Right lobe of liver (tissue), 6 donors: ENCODE measurements at places on chromosomes 6 and 20.

- no peak for DNase-seq
Measured at GRCh38 chr6:108355120-108355519, 60.3 kb downstream of the AFG1L start.

DNA sequence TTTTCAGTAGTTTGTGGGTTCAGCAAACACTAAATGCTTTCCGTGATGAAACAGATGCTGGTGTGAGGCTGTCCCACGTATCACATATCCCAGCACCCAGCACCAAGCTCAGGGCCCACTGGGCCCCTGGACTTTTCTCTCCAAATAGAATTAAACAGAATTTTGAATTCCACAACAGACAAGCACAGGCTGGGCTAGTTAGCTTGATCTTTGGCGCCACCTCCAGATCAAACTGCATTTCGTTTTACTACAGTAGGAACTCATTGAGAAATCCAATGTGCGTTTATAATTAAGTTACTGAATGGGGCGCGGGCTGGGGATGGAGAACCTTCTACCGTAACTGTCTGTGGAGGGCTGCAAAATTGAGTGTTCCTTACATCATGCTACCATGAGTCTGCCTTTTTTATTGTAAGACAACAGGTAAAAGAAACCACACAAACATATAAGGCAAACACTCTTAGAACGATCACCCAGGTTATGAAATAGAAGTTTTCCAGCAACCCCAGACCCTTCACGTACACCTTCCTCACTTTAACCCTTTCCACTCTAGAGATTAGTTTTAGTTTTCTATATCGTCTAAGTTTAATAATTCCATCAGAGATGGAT, 107.8 kb downstream of the ZFP64 start:
- no peak for DNase-seq

- DNase-seq, result no peak
Measured at GRCh38 chr20:14877301-14878028, 540.1 kb upstream of the FLRT3 start.

- DNase-seq, result no peak
Measured at GRCh38 chr6:14086701-14087100, 30.9 kb upstream of the CD83 start.

DNA sequence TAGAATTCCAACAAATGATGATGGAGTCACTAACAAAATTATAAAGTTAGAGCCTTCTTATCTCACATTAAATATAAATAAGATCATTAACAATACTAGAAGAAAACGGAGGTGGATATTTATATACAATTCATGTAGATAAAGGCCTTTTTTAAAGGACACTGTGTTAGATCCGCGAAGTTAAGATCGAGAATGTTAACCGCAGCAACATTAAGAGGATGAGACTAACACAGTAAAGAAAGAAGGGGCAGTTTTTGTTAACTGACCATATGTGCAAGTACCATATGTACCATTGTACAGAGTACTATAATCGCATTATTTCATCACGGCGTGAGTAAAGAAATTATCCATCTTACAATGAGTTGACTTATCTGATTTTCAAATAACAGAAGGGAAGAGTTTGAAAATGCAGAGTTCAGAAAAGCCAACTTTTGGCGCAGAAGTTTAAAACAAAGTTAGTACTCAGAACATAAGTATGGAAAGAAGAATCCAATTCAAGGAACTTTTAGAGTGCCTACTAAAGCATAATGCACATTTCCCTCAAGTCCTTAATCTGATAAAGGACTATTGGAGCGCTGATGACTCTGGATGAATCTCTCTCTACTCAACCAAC, 1.4 kb downstream of the FBXL4 start:
- DNase-seq, result no peak

- DNase-seq, result no peak
Measured at GRCh38 chr6:41273714-41274113, 12.8 kb downstream of the TREM1 start.

GRCh38 chr6:161434350-161434749, 160.5 kb upstream of the AGPAT4 start:
- DNase-seq, result no peak

GRCh38 chr6:136967876-136968752, 46.0 kb downstream of the SLC35D3 start:
- peak; percentile 65 for DNase-seq

DNA sequence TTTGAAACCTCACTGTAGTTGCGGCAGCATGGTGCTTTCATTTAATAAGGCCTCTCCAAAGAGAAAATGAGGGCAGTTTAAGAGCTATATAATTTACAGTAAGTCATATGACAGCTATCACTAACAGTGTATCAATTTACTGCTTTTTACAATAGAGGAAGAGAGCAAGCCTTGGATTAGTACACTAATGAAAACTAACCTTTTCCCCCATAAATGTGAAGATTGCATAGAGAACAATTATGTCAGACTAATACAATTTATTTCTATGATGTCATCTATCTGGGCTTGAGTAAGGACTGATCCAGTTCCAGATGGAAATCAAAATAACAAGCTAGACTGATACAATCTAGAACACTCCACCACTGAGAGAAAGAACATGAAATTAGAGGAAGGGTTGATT, 78.1 kb upstream of the FAM83B start:
- no peak for DNase-seq

DNA sequence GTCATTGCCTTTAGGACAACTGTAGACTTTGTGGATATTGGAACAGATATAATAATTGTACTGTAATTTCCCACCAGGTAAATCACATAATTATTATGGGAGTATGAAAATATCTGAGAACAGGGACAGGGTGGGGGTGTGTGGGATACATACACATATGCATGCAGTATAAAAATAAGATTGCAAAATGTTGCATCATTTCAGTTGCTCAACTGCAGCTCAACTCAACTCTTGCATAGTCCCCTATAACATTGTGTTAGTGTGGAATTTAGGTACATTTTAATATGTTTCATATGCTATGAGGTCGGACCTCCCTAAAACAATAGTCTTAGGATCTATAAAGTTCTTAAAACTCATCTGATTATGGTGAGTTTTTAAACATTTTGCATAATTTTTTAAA, 275.0 kb upstream of the FLRT3 start:
- DNase-seq, result no peak

GRCh38 chr20:57576617-57577550, 16.0 kb downstream of the PCK1 start:
- DNase-seq, result no peak

- DNase-seq, result peak; percentile 75
Measured at GRCh38 chr20:46011631-46012482, 3.1 kb downstream of the MMP9 start.

- no peak for DNase-seq
Measured at GRCh38 chr6:131682442-131682841, 18.8 kb downstream of the OR2A4 start.

DNA sequence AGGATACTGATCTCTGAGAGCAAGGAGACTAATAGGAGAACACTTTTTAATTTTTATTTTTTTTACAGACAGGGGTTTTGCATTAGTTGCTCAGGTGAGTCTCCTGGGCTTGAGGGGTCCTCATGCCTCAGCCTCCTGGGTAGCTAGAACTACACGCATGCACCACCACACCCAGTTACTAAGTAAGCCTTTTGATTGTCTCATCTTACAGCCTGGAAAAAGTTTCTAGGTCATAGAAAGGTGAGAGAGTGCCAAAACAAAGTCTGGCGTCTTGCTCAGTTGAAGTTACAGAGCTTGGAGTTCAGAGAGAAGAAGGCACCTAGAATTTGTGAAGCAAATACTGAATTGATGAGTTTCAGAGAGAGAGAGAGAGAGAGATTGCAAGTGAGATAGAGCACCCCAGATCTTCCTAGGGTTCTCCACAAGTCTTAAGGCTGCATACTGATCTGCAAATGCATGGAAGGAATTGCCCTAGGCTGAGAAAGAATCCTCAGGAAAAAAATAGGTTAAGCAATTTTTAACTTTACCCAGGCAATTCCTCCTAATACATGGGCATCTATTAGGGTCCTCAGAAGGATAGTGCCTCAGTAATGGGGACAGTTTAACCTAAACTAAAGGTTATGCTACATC, 37.6 kb upstream of the PHIP start:
- no peak for DNase-seq

DNA sequence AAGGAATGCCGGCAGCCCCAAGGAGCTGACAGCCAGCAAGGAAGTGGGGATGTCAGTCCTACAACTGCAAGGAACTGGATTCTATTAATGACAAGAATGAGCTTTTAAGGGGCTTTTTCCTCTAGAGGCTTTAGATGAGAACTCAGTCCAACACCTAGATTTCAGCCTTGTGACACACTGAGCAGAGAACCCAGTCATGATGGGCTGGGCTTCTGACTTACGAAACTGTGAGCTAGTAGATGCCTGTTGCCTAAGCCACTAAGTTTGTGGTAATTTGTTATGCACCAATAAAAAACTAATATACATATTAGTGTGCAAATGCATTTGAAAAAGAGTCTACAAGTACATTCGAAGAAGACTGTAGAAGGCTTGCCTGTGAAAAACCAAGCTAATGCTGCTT, 263.3 kb downstream of the SOX4 start:
- DNase-seq, result no peak

- DNase-seq, result no peak
Measured at GRCh38 chr20:54407459-54407858, 67.9 kb upstream of the DOK5 start.

GRCh38 chr6:15845492-15845891, 182.7 kb upstream of the DTNBP1 start:
- DNase-seq, result no peak

DNA sequence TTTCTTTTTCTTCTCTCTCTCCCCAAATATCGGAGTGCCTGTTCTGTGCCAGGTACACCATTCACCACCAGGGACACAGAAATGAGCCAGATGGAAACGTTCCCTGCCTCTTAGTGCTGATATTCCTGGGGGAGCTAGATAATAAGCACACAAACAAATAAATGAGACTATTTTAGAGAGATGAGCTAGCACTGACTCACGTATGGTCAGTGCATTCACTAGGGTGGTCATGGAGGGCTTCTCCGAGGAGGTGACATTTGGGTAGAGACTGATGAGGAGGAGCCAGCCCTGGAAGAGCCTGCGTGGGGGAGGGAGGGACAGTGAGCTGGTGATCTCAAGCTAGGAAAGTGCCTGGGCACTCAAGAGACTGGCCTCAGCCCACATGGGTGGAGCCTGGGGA, 252.3 kb upstream of the KCNG1 start:
- no peak for DNase-seq
